ENCODE measurements at places on chromosomes 12 and 14.
A peak's percentile ranks its signal among the peaks of the same experiment; 100 is the strongest.

DNA sequence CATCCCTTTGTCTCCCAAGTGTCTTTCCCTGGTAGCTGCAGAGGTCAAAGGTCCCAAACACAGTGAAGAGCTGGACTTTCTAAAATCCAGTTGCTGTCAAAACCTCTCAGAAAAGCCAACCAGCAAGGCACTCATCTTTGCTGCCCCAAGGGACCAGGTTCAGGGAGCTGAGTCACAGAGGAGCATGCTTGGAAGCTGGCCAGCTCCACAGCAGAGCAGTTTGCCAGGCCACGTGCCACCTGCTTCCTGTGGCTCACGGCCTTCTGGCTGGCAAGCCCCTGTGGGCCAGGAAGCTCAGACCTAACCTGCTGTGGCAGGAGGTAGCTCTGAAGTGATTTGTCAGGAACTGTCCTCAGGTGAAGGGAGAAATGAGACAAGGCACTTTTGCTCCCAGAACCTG is 3.6 kb downstream of the ISCU start:
- DNase-seq, result peak; percentile 81

DNA sequence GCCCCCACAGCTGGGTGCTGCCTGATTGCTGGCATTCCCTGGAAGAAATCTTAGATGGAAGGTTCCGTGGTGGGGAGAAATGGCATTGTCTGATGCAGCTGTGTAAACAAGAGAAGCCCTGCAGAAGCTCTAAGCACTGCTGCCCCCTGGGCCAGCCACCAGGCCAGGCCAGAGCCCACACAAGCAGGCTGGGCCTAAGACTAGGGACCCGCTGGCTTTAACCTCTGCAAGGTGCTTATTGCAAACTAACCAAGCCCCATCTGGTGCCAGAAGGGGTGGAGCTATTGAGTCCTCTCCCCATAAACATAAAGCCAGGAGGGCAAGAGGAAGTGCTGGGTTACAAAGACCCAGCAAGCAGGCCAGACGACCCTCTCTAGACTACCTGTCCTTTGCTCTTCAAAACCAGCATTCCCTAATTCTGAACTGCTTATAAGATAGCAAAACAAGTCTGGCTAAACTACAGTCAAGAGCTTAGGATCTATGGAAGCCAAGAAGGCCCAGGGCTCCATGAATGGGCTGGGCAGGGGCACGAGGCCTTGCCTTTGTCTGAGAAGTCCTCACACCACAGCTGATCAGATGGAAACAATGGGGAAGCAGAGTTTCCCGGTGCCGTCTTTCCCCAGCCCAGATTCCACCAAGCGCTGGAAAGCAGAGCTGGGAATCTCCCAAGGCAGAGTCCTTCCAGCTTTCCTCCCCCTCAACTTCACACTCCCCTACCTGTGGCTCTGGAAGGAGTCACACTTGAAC is 28.8 kb downstream of the P2RX4 start:
- no peak for DNase-seq

- DNase-seq, result peak; percentile 19
Measured at GRCh38 chr14:83162361-83162929, 1628.8 kb upstream of the SEL1L start.

- no peak for DNase-seq
Measured at GRCh38 chr12:94062796-94063635, 85.4 kb upstream of the PLXNC1 start.

GRCh38 chr12:120677765-120678473 is 9.0 kb upstream of the MLEC start:
- peak; percentile 49 for DNase-seq

DNA sequence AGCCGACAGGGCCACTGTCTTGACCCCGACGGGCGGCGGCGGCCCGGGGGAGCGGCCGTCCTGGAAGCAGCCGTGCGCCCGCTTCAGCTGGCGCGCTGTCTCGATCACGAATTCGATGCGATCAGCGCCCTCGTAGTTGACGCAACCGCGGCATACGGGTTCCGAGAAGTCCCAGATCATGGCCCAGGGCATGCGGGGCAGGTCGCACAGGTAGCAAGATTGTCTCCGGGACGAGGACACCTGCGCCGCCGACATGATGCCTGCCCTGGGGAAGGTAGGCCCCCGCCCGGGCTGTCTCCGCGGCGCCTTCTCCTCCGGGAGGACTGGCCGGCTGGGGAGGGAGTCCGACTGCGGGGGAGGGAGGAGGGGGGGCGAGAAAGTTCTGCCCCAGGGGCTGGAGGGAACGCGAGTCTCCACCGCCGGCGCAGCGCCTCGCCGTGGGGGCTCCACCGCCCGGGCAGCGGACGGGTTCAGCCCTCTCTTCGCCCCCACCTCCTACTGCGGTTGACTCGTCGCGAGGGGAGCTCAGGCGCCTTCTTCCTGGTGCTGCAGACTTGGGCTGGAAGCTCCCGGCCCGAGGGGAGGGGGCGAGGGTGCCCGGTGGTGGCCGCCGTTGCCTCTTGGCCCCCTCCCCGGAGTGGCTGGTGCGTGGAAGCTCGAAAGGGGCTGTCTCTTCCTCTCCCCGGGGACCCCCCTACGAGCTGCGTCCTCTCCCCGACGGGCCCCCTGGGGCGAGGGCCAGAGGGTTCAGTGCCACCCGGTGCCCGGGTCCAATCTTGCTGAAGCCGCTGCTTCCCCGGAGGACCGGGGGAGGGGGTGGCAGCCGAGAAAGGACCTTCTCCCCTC is 747 bp downstream of the IRF2BPL start:
- peak; percentile 81 for DNase-seq

DNA sequence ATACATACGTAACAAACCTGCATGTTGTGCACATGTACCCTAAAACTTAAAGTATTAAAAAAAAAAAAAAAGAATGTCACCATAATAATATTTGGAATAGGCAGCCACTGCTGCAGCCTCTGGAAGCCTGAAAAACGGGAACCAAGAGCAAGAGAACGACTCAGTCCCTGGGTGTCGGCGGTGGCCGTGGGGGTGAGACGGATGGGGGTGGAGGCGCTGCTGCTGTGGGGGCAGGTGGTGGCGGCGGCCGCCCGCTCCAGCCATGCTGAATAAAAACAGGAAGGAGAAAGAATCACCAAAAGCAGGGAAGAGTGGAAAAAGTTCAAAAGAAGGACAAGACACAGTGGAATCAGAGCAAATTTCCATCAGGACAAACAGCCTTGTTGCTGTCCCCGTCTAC is 46.9 kb downstream of the ZFYVE21 start:
- no peak for DNase-seq

DNA sequence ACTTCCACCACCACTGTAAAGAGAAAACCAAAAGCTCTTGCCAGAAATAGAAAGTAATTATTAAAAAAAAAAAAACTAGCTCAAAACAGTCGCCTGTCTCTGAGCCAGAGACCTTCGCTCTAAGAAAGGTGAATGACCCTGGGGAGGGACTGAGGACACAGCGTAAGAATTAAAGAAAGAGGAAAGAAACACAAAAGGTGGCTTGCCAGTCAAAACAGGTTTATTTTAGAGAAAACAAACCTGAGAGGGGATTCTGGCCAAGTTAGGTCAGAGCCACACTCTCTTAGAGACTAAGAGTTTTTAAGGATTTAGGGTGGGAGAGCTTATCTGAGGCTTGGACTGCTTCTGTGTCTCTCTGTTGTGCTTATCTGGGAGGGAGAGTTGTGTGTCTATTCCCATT is 66.0 kb downstream of the DNAH10 start:
- DNase-seq, result no peak

DNA sequence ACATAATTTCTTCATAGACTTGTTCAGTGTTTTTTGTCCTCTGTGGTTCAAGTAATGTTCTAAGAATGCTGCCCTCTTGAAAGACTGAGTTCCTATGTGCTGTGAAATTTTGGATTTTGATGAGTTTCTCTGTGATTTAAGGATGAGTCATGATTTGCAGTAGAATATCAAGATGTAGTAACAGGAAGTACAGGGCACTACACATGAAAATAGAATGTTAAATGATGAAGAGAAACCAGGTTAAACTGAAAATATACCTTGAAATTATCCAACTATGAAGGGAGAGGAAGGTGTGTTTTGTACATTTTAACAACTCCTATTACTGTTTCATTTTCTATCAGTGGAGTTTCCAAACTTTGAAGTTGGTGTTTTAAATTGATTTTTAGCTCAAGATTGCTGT is 4.8 kb downstream of the ELK3 start:
- DNase-seq, result peak; percentile 95

DNA sequence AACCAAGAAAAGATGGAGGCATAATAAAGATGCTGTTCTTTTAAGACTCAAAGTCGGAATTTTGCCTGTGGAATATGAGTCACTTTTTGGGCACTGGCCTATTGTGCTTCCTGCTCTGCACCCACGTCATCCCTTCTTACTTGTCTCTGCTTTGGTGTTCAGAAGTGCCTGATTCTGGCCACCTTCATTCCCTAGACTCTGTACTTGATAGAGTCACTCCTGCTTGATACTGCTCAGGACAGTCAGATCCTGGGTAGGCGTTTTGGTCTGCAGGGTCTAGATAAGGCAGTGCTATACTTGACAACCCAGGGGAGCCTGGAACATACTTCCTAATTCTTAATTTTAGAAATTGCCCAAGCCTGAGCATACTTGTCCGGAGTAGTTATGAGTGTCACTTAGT is 1.9 kb downstream of the LRRK2 start:
- peak; percentile 59 for DNase-seq

DNA sequence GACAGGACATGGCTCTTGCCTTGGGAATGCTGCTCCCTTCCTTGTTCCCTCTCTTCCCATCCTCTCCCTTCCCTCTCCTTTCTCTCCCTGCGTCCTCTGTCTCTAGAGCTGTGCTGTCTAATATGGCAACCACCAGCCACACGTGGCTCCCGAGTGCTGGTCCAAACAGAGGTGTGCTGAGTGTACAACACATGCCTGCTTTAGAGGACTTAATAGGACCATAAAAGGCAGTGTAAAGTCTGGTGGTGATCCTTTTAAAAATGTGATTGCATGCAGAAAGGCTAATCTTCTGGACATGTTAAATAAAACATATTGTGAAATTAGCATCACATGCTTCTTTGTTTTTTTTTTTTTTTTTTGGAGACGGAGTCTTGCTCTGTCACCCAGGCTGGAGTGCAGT is 87.2 kb downstream of the ESRRB start:
- DNase-seq, result no peak

DNA sequence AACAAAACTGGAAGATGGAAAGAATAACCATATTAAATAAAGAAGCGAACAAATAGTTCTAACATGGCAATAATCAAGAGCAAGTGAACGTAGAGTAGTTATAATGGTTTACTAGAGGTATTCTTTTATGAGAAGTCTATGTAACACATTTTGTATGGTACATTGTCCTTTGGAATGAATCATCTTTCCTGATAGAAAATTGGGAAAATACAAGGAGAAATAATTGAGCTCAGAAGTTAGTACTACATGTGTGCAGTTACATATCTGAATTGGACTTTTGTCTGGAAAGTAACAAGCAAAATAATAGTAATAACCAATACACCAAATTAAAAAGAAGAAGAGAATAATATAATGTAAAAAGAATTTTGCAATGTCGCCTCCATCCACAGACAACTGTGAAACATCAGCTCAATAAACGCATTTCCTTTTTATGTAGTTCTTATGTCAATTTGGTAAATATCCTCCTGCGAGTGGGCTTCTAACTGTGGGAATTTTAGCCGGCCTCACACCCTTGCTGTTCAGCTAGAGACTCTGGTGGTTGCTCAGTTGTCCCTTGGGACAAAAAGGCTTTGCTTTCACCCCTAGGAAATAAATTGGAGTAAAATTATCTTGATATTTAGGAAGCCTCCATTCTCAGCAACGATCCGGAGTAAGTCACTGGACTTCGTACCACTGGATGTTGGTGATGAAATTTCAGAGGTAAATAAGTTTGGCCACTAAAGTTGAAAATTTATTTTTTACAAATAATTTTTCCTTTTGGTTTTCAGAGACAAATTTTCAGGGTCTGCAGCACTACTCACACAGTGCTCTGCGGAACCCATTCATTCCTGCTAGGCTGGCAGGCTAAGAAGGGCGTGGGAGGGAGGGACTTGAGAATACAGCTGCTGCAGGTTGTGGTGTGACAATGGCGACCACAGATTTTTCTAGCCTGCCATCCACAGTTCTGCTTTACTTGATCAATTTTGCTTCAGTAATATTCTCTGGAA is 1.1 kb upstream of the TUBA1A start:
- DNase-seq, result peak; percentile 22

- no peak for DNase-seq
Measured at GRCh38 chr14:77409131-77409533, 14.2 kb downstream of the NOXRED1 start.

DNA sequence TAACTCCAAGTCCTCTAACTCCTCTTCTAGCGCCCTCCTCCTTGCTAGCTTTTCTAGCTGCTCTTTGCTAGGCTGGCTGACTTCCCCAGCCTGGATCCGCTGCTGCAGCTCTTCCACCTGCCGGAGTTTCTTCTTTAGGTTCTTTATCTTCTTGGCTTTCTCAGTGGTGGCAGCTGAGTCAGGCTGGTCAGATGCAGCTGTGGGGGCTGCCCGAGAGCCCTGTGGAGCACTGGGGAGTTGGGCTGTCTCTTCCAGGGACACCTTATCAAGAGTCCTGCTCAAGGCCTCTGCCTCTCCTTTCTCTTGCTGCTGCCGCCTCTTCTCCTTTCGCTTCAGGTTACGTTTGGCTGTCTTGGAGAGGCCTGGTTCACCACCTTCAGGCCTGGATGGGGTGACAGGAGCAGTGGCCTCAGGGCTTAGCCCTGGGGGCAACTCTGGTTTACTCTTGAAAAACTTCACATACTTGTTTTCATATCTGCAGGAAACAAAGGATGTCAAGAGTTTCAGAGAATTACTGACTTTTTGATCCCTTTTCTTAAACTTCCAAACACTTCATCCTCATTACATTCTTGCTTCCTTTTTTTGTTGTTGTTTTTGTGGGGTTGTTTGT is 25.7 kb downstream of the PYM1 start:
- no peak for DNase-seq

DNA sequence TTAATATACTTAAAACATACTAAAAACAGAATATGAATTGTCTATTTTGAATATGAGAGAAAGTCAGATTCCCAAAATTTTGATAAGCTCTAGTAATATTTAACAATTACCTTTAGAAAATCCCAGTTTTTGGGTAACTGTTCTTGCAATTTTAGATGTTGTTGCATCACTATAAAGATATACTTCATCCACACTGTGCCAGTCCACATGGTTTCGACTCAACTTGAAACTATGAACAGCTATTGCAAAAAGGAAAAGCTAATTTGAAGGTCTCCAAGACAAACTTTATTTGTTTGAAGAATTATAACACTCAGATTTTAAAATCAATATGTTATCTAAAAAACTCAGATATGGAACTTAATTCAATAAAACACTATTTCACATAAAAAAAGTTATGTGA is 59.9 kb downstream of the DDHD1 start:
- DNase-seq, result peak; percentile 35

GRCh38 chr12:111143271-111143670 is 222.9 kb upstream of the MYL2 start:
- no peak for DNase-seq

DNA sequence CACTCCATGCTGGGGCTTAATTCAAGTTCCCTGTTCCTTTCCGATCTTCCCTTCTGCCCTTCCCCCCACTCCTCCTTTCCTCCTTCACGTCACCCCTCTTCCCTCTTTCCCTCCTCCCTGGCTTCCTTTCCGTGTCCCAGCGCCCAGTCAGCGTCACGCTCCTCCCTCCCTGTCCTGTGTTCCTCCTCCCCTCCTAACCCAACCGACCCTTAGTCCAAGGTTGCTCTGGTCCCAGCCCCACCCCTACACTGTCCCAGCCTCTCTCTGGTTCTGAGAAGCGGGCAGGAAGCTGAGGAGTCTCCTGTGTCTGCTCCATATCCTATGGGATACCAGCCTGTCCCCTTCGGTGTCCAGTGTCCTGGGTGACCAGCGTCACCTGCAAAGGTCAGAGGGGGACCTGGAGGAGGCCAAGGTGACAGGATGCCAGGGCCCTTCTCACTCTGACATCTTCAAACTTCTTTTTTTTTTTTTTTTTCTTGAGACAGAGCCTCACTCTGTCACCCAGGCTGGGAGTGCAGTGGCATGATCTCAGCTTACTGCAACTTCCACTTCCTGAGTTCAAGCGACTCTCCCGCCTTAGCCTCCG is 56.2 kb upstream of the TSPAN9 start:
- no peak for DNase-seq

- peak; percentile 86 for DNase-seq
Measured at GRCh38 chr12:105706321-105706972, 376.0 kb downstream of the C12orf75 start.
